Stimulated activated naive CD4-positive, alpha-beta T cell (primary cell): ENCODE measurements at places on chromosomes 2 and 18.

- no peak for DNase-seq
Measured at GRCh38 chr2:71380665-71381064, 49.1 kb downstream of the ZNF638 start.

DNA sequence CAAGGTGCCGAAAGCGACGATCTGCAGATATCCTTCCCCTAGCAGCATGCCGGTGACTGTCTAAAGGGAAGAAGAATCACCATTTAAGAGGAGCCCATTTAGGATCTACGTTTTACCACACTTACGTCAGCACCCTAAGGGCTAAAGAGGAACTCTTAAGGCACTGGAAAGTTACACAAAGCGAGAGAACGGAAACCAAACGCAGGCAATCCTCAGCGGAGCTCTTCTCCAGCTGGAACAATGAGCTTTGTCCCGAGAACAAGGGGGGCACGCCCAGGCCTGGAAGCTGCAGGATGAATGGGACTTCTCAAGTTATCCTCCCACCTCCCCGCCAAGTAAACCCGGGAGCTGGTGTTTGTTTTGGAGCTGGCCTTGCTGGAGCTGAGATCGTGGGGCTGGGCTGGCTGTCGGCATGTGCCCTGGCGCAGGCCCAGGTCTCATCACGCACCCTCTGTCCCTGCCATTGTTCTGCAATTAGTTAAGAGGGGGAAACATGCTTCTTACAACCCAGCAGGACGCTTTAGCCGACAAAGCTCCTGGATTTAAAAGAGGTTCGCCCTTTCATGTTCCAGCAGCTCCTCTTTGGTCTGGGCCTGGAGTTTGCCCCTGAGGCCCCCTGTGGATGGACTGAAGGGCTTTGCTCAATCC is 36.4 kb downstream of the PXDN start:
- DNase-seq, result no peak

- no peak for DNase-seq
Measured at GRCh38 chr2:23204685-23205242, 180.2 kb upstream of the KLHL29 start.

DNA sequence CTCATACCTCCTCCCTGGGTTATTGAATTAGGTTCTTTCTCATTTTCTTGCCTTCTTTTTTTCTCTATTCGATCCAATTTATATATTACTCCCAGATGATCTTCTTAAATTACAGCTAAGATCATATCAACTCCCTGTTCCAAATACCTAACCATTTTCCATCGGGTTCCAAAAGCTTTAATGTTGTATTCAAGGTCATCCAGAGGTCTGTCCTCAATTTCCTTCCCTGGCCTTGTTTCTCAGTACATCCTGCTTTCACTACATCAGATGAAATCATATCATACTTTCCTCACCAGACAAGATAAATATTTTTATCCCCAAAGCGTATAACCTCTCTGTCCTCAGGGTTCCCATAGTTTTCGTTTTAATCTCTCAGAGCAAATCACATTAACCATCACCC is 36.3 kb upstream of the GREB1L start:
- DNase-seq, result no peak

- DNase-seq, result peak; percentile 36
Measured at GRCh38 chr18:48676756-48677368, 138.0 kb downstream of the CTIF start.

DNA sequence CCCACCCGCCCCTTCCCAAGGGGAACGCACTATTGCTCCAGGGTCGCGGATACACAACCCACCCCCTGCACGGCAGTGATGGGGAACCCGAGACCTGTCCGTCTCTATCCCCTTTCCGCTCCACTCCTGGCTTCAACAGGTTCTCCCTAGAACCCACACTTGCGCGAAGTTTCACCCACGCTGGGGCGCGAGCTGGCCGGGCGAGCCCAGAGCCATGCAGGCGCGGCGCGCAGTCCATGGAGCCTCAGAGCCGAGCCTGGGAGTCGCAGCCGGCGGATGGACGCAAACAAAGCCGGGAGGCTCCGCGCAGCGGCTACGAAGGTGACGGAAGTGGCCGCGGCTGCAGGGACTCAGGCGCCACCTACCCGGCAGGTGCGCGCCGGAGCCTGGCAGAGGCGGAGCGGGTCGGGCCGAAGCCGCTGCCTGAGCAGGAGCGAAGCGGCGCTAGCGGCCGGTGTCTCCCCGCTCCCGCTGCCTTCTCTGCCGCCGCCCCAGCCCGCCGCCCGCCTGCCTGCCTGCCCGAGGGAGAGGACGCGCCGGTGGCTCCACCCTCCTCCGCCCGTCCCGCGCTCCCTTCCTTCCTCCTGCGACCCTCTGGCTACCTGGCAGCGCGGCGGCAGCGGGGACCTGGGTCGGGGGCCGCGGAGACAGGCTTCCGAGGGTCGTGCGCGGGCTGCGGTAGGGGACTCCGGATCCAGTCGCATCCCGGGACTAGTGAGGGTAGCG is 14.0 kb downstream of the ALPG start:
- DNase-seq, result no peak

DNA sequence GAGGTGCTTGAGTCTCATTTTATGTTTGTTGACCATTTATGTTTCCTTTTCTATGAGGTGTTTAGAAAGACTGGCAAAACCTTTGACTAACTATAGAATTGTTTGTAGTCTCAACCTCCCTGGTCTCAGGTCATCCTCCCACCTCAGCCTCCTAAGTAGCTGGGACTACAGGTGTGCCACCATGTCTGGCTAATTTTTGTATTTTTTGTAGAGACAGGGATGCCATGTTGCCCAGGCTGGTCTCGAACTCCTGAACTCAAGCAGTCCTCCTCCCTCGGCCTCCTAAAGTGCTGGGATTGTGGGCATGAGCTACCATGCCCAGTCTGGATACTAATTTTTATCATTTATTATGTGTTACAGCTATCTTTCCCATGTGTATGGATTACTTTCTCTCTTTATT is 67.8 kb downstream of the EML4 start:
- DNase-seq, result no peak

- no peak for DNase-seq
Measured at GRCh38 chr2:220101980-220102379, 474.6 kb downstream of the SLC4A3 start.

GRCh38 chr2:173963817-173964564 is 1.2 kb downstream of the SP3 start:
- DNase-seq, result peak; percentile 93

- no peak for DNase-seq
Measured at GRCh38 chr2:178227187-178227586, 32.9 kb downstream of the OSBPL6 start.

DNA sequence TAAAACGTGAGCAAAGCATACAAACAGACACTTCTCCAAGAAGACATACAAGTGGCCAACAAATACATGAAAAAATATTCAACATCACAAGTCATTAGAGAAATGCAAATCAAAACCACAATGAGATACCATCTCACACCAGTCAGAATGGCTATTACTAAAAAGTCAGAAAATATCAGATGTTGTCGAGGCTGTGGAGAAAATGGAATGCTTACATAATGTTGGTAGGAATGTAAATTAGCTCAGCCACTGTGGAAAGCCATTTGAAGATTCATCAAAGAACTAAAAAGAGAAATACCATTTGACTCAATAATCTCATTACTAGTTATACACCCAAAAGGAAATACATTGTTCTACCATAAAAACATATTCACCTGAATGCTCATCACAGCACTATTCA is 825.7 kb downstream of the SUCLG1 start:
- no peak for DNase-seq

GRCh38 chr2:237669283-237669627 is 41.9 kb downstream of the LRRFIP1 start:
- no peak for DNase-seq

DNA sequence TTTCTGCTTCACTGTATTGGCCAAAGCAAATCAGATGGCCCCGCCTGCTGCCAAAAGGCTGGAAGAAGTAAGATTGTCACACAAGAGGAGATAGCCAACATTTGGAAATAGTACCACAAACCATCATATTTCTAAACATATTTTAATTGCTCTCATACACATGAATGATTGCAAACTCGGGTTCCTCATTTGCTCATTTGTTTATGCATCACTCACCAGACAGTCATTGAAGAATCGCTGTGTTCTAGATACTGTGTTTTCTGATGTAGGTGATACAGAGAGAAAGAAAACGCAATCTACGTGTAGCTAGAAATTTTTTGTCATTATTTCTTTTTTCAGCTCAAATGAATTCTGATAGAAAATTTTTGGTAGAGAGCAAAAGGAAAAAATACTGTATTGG is 1103.4 kb downstream of the TSN start:
- no peak for DNase-seq

- no peak for DNase-seq
Measured at GRCh38 chr18:58490238-58490637, 138.7 kb downstream of the ALPK2 start.

GRCh38 chr2:162433491-162433890 is 89.6 kb downstream of the GCA start:
- no peak for DNase-seq

- no peak for DNase-seq
Measured at GRCh38 chr2:145190031-145190703, 670.2 kb upstream of the ZEB2 start.

- DNase-seq, result peak; percentile 6
Measured at GRCh38 chr2:134258684-134259388, 5.0 kb downstream of the MGAT5 start.

DNA sequence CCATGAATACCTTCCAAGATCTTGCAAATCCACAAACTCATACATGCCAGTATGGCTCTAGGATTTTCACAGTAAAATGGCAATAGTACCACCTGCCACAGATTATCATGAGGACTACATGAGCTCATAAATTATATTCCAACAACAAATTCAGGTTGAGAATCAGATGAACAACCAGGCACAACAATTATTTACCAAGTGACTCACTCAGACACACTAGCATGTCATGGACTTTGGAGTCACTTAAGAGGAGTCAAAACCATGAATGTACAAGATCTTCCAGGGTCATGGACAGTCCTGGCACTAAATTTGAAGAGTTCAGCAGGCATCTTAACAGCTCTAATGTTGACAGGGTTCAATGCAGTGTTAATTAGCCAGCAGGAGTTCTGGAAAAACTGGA is 34.4 kb upstream of the BZW1 start:
- no peak for DNase-seq

GRCh38 chr2:121058852-121059558 is 226.0 kb downstream of the TFCP2L1 start:
- DNase-seq, result no peak

- DNase-seq, result no peak
Measured at GRCh38 chr2:55903727-55904126, 19.9 kb downstream of the EFEMP1 start.

GRCh38 chr2:222242532-222242931 is 56.3 kb downstream of the PAX3 start:
- no peak for DNase-seq

DNA sequence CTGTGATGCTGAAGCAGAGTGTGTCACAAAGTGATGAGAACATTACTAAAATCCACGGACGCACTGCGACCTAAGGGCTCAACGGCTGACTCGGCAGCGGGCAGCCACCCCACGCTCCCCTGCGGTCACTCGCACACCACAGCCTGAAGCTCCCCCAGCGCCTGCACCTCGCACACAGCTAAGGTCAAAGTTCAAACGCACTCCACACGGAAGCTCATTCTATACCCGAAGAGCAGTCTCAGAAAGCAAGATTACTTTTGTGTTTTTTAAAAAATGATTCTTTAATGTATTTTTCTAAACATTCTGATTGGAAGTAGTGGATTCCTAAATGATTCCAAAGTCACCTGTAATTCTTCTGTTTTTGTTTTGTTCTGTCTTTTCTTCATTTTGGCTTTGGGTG is 21.7 kb downstream of the ASPRV1 start:
- DNase-seq, result no peak

GRCh38 chr2:33785201-33786106 is 186.4 kb upstream of the FAM98A start:
- no peak for DNase-seq

DNA sequence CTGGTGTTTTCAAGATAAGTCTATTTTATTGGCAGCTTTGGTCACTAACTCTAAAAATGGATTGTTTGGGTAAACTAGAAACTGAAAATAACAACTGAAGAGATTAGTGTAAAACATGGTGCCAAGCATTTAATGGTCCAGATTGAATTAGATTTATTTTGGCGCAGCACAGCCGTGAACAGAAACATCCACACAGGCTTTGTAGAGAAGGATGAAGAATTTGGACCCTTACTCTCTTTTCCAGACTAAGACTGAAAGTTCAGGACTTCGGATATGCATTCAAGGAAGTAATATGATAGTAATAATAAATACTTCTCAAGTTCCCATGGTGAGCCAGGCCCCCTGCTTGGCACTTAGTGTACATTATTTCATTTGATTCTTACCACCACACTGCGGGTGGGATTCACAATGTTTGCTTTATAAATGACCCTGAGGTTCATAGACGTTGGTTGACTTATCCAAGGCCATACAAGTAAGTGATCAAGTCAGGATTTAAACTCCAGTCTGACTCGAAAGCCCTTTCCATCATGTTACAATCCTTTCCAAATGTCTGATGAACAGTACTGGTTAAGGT is 54.2 kb upstream of the ITGB6 start:
- DNase-seq, result no peak

GRCh38 chr2:132902626-132903025 is 232.6 kb upstream of the LYPD1 start:
- no peak for DNase-seq

DNA sequence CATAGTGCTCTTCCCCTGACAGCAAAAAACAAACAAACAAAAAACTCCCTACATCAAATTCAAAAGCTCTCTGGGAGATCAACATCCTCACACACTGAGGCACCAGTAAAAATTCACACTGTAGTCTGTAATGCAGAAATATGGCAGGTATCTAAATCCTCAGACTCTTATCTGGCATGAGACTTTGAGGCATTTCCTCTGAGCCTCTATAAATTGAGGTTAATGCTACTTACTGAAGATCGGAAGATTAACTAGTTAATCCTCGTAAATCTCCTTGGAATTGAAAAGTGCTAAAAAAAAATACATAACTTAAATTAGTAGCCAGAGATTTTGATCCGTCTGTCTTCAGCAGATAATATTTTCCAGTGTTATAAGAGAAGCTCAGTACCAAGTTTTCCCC is 65.0 kb downstream of the AP1S3 start:
- DNase-seq, result no peak

GRCh38 chr18:25979369-25980040 is 110.9 kb downstream of the SS18 start:
- DNase-seq, result no peak

DNA sequence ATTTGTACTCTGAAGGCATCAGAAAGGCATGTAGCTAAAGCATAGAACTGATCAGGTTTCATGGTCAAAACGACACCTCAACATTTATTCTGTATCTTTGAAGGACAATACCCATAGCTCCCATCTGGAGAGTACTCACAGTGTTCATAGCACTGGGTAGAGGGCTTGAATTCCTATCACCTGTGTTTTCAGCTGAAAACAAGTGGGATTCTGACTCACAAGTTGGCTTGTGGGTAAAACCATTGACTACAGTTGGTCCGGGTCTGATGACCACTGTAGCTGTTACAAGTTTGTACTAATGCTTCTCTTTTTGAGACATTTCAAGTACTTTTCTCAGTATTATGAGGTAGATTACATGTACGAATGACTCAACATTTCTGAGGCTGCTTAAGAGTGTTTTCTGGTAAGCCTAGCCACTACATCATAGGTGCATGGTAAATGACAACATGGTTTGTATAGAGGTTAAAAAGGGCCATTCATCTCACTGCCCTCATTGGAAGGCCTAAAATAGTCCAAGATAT is 68.6 kb upstream of the PELI1 start:
- no peak for DNase-seq

- DNase-seq, result no peak
Measured at GRCh38 chr2:197862246-197862955, 58.0 kb downstream of the PLCL1 start.
